ENCODE measurements at places on chromosomes 7 and 10.

DNA sequence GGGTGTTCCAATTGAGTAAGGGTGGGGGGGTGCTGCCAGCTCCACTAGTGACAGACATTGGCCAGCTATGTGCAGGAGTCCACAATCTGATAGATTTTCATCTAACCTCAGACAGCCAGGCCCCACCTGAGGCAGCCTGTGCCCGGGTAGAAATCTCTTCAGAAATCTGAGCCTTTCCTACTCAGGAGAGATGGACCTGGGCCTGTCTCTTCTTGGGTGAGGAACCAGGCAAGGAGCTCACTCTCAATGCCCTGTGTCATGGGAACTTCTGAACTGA, 86.9 kb downstream of the UBE2H start:
- no peak for DNase-seq

DNA sequence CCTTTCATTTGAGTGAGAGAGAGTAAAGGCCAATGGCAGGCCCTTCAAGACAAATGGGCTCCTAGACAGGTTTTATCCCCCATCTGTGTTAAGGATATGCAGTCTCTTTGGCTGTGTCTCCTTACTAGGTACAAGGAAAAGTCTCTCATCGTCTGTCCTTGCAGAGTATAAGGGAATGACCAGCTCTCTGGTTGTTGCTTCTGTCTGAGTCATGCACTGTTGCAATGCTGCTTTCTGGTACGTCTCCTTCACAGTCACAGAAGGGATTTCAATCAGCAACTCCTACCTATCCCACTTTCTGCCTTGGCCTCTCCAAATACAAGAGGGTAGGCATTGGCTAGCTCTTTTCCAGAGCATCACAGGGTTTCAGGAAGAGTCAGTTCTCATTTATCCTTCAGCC, 48.1 kb downstream of the CTTNBP2 start:
- DNase-seq = no peak

DNA sequence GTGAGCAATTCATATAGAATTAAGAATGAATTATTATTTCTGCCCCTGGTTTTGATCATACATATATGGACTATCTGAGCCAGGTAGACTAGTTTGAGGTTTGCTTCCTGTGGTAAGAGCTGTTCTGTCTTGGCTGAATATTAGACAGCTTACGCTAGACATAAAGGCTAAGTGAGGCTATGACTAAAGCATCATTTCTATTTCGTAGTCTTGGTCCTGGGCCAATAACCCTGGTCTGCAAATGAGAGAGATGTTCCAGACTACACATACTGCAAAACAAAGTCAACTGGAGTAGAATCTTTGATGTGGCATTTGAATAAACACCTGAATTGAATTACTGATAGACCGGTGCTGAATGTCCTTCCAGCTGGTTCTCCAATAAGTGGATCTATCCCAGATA, 40.8 kb upstream of the CACNB2 start:
- no peak for DNase-seq

- DNase-seq = no peak
Observed at GRCh38 chr10:59865101-59865500, 41.3 kb downstream of the CCDC6 start.

DNA sequence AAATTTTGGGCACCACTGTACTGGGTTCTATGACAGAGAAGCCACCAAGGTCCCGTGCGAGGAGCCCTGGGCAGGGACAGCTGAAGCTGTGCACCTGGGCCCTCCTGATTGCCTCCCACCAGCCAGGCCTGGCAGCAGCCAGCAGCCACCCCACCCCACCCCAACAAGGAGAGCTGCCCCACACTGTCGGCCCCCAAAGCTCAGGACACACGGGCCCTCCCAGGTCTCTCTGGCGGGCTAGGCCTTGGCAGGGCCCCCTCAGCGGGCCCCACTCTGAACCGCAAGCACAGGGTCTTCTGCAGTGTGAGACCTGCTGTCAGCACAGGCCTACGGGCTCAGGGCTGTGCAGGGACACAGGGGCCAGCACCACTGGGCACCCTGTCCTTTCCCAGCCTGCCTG, 5.5 kb downstream of the GPR146 start:
- no peak for DNase-seq

GRCh38 chr7:121505540-121506182, 109.6 kb upstream of the FAM3C start:
- no peak for DNase-seq

DNA sequence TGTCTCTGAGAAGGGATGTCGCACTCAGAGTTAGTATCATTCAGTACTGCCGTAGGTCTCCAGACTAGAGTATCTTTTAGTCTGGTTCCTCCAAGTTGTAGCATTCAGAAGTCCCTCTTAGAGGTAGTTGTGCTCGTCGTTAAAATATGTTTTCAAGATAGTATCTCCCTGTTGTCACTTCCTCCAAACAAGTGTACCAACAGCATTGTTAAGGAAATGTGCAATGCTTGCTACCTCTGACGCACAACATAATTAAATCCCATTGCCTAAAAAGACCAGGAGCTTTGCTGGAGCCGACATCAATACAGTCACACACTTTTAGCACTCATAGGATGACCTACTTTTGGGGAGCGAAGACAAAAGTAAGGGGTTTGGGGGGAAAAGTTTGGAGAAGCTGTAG, 80.0 kb upstream of the STK17A start:
- DNase-seq = no peak

GRCh38 chr7:139830782-139831501, 1.9 kb downstream of the TBXAS1 start:
- no peak for DNase-seq

GRCh38 chr10:133040198-133040597, 47.5 kb upstream of the ADGRA1 start:
- DNase-seq = peak; percentile 16

- DNase-seq = no peak
Observed at GRCh38 chr10:115944538-115944937, 328.5 kb downstream of the GFRA1 start.

DNA sequence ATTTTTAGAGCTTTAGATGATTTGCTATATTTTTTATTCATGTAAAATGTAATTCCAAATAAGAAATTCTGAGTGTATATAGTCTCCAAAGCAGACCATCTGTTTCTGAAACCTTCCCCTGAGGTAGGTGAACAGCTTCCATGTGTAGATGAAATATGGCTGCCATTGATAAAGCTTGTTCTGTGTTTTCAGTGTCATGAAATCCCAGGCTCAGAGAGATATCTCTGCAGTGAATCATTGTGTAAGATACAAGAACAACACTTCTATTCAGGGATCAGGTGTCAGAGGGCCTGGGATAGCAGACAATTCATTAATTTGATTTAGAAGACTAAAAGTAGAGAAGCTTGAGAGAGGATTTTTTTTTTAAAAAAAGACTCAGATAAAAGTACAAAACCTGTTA, 29.1 kb downstream of the ACTA2 start:
- no peak for DNase-seq

GRCh38 chr10:58086144-58086762, 181.4 kb downstream of the IPMK start:
- DNase-seq = no peak

DNA sequence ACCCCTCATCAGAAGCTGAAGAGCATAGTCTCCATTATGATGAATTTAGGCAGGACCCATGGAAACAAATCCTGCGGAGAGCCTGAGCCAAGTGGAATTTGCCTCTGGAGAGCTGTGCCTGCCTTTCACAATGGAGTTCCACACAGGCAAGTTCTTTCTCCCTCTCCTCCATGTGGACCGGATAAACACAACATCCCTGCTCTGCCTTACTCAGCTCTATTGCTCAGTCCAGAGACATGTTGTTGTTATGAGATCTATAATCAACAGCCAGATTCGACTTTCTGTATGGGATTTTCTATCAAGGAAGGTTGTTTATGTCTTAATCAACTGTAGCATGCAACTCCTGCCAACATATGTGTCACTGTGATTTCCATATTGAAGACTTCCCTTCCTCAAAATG, 59.5 kb upstream of the ELMO1 start:
- no peak for DNase-seq

DNA sequence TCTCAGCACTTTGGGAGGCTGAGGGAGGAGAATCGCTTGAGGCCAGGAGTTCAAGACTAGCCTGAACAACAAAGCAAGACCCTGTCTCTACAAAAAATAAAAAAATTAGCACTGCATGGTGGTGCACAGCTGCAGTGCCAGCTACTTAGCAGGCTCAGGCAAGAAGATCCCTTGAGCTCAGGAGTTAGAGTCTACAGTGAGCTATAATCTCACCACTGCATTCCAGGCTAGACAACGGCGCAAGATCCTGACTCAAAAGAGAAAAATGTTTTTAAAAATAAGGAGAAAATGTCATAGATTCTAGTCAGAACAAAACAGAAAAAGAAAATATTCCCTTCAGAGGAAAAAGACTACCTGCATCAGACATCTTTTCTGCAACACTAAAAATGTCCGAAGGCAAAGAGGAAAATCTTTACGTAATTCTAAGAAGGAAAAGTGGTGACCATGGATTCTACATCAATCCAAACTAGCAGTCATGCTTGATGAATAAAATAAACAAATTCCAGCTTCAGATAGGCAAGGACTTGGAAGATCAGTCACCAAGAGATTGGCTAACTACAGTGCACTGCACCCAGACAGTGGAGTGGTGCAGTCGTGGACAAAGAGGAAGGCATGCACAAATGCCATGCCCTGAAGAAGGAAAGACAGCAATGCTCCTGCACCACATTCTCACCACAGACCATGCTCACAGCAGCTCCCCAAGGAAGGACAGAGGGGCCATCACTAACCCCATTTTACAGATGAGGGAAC, 54.3 kb downstream of the ERCC6 start:
- DNase-seq = no peak

- no peak for DNase-seq
Observed at GRCh38 chr10:29583674-29584073, 51.1 kb downstream of the SVIL start.

GRCh38 chr10:27355918-27356573, 115.4 kb upstream of the ACBD5 start:
- no peak for DNase-seq

DNA sequence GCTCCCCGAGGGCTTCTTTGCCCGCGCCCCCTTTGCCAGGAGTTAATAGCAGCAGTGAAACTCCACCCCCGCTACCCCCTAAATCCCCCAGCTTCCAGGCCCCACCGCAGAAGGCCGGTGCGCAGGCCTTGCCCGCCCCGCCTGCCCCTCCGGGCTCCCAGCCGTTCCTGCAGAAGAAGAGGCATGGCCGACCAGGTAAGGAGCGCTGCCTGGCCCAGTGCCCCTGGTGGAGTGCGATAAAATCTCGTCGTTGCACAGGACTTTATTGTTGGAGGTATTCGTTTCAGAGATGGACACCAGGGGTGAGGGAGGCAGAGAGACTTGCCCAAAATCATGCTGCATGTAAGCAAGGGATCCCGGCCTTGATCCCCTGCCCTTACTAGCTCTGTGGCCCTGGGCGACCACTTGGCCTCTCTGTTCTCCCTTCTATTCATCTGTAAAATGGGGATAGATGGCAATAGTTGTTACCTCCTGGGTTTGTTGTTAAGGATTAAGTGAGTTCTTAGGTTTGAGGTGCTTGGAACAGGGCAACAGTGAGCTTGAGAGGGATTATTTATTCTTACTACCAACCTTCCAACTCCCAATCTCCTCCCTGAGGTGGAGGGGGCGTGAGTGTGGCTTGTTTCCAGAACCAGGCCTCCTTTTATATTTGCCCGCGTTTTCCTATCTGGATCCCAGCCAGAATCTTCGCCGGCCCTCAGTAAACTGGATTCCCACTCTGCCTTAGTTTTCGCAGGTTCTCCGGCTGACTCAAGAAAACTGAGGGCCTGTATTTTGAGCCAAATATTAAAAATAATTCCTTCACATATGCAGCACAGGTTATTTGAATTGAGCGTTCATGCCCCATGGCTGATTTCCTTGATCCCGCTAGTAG, 78.3 kb downstream of the WIPF3 start:
- peak; percentile 60 for DNase-seq

GRCh38 chr7:132095111-132095765, 481.0 kb downstream of the PLXNA4 start:
- DNase-seq = no peak

DNA sequence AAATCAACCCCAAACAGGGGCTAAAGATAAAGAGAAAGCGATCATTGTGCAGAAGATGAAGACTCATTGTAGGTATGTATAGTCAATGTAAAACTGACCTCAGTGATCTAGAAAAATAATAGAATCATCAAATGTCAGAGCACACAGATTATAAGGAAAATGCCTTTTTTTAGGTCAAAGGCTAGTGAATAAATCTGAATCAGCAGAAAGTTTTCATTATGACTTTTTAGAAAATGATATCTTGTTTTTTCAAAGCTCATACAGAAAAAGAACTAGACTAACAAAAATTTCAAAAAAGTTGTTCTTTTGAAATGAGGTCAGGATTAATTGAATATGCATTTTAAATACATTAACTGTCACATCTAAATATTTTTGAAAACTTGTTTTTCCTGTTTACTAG, 60.2 kb upstream of the STEAP4 start:
- DNase-seq = no peak

- no peak for DNase-seq
Observed at GRCh38 chr7:18583305-18583704, 87.8 kb downstream of the HDAC9 start.

DNA sequence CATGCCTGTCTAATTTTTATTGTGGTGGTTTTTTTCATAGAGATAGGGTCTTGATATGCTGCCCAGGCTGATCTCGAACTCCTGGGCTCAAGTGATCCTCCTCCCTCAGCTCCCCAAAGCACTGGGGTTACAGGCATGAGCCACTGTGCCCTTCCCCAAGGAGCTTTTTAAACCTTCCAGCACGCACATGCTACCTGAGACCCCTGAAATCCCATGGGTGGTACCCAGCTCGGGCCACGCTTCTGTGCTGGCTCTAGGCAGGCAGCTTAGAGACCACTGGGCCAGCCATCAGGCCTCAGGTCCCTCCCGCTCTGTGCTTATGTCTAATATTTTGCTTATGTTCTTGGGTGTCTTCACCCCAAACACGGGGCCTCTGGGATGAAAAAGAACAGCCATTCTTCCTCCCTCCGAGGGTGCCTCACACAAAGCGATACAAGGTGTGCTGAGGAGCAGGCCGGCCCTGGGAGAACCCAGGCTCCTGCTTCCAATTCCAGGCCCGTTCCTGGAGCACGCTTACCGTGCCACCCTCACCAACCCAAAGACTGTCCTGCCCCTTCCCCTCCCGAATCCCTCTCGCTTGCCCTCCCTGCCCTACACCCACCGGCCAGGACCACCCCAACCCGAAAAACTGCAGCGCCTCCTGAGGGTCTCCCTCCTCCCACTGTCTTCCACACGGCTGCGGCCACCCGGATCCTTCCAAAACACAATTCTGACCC, 10.9 kb downstream of the SPOCK2 start:
- no peak for DNase-seq

- no peak for DNase-seq
Observed at GRCh38 chr10:101903827-101904550, 60.4 kb upstream of the KCNIP2 start.

DNA sequence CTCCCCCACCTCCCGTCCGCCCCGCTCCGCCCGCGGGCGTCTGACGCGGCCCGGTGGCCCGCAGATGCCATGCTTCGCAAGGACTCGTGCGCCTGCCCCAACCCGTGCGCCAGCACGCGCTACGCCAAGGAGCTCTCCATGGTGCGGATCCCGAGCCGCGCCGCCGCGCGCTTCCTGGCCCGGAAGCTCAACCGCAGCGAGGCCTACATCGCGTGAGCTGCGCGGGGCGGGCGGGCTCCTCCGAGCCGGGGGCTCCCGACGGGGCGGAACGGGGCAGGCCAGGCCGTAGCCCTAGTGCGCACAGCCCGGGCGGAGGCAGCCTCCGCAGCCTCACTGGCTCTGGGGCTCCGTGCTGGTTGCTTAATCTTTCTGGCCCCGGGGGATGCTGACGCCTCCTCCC, 2.8 kb downstream of the ASIC3 start:
- no peak for DNase-seq

GRCh38 chr10:98617906-98618520, 171.3 kb upstream of the HPS1 start:
- DNase-seq = no peak

- DNase-seq = no peak
Observed at GRCh38 chr7:131249003-131249402, 78.7 kb upstream of the MKLN1 start.

- DNase-seq = no peak
Observed at GRCh38 chr10:69375307-69376151, 41.2 kb downstream of the TACR2 start.
